Activated T-cell treated with anti-CD3 and anti-CD28 coated beads, Interleukin-2, amount 50 U/mL, for 72 hours (primary cell): ENCODE measurements at places on chromosomes 6 and 20. TPM values are rescaled to one million over a fixed set of nuclear protein-coding genes. Genes with fewer than 3 reads are reported as not detected.

The ADAM33 gene
- total RNA-seq: not detected

The PDE10A gene
- not detected for total RNA-seq

The CDC25B gene
- total RNA-seq: 121 TPM

DNA sequence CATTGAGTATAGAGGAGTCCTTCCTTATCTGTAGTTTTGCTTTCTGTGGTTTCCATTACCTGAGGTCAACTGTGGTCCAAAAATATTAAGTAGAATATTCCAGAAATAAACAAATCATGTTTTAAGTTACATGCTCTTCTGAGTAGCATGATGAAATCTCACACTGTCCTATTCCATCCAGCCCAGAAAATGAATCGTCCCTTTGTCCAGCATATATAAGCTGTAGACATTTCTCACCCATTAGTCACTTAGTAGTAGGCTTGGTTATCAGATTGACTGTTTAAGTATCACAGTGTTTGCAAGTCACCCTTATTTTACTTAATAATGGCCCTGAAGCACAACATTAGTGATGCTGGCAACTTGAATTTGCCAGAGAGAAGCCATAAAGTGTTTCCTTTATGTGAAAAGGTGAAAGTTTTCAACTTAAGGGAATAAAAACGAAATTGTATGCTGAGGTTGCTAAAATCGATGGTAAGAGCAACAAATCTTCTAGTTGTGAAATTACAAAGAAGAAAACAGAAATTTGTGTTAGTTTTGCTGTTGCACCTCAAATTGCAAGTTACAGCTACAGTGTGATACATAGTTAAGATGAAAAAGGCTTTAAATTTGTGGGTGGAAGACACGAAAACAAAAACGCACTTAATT is 198.6 kb upstream of the SIM1 start:
- no peak for DNase-seq

DNA sequence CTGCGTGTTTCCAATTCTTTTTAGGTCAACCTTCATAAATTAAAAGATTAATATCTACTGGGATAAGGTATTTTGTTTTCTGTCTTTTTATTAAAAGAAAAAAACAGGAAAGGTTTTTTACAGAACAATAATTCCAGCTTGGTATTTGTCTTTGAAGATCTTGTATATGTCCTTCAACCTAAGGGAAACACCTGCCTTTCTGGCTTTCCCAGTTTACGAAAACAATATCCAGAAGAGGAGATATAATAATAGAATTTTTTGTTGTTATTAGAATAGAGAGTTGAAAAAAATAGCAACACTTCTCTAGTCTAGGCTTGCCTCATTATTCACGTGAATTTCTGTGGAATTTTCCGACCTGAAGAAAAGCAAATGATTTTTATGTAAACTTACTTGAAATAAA is 37.9 kb upstream of the CCN2 start:
- no peak for DNase-seq

GRCh38 chr6:11808054-11808453 is 29.5 kb upstream of the ADTRP start:
- no peak for DNase-seq

DNA sequence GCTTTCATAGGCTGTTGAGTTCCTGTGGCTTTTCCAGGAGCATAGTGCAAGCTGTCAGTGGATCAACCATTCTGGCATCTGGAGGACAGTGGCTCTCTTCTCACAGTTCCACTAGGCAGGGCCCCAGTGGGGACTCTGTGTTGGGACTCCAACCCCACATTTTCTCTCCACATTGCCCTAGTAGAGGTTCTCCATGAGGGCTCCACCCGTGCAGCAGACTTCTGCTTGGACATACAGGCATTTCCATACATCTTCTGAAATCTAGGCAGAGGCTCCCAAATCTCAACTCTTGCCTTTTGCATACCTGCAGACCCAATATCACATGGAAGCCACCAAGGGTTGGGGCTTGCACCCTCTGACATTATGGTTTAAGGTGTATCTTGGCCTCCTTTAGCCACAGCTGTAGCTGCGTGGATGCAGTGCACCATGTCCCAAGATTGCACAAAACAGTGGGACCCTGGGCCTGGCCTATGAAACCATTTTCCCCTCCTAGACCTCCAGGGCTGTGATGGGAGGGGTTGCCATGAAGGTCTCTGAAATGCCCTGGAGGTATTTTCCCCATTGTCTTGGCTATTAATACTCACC is 645.9 kb upstream of the CITED2 start:
- DNase-seq: no peak
